Immature natural killer cell (primary cell): ENCODE measurements at places on chromosomes 3 and 15.

DNA sequence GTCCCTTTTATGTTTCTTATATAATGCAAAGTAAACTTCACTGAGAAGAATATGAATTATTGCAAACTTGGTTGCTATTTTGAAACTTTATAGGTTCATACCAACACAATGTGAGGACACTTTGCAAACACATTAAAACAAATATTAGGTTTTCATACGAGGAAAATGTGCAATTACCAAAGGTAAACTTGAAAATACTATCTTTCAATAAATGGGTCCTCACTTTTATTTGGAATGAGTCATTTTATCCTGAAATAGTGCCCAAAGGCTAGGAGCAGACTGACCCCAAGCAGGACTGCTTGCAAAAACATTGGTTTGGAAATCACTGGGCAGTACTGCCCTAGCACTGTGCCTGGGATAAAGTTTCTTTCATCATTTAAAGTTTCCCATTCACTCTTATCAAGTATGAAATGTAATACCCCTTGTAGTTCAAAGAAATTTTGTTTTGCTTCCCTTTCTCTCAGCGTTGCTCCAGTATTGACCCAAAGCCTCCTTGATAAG lies 396.5 kb downstream of the EPHA3 start:
- no peaks in the 10 kb centered on the region for H3K36me3 ChIP-seq
- no peak for DNase-seq
- no peaks in the 10 kb centered on the region for H3K4me1 ChIP-seq

DNA sequence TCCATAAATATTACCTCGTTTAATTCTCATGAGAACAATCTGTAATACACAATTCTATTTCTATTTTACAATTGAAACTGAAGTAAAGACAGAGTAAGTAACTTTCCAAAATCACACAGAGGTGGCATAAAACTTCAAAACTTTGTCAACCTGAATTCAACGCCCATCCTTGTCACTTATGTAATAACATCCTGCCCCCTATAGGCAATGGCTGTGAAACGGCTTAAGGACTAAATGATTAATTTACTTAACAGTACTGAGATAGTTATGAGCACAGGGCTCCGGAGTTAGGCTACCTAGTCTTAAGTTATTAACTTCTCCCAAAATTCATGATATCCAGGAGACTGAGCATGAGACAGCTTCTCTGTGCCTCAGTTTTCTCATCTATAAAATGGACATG lies 293.1 kb upstream of the CHRM5 start:
- no peaks in the 10 kb centered on the region for H3K36me3 ChIP-seq
- H3K27ac ChIP-seq, result no peak overlapping the region
- no peaks in the 10 kb centered on the region for H3K4me1 ChIP-seq
- no peak for DNase-seq
- H3K27me3 ChIP-seq, result peaks cover under 1% of the 10 kb centered on the region

DNA sequence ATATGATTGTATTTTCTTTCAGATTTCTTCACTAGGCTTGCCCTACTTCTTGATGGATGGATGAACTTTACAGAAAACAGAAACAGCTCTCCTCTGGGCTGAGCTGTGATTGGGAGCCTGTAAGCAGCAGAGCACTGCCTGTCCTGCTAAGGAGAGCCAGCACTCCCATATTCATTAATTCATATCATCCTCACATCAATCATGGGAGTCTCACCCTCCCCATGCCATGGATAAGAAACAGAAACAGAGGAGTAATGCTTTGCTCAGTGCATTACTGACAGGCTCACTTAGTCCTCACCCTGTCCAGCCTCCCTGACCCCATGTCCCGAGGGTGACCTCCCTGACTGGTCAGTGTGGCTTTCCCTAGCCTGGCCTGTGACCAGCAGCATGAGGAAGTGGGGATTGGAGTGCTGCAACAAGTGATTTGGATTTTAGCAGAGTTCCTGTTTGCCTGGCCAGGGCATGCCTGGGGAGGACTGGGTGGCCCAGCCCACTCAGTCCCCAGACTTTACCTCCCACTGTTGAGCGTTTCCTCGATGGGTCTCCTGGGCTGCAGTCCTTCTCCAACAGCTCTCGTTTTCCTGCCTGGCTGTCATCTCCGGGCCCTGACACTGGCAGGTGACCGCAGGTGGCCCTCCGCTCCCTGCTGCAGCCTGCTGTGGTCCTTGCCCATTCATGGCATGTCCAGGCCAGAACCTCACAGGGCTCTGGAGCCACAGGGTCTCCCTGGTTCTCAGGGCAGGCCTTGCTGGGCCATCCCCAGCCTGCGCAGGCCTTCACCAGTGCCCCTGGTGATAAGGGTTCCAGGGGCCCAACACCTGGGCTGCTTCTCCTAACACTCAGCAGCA lies 1.3 kb upstream of the TMIE start:
- H3K4me3 ChIP-seq, result no peak overlapping the region
- DNase-seq, result no peak
- H3K36me3 ChIP-seq, result no peaks in the 10 kb centered on the region
- H3K4me1 ChIP-seq, result peaks cover 16% of the 10 kb centered on the region

- H3K27me3 ChIP-seq, result no peaks in the 10 kb centered on the region
- H3K27ac ChIP-seq, result no peak overlapping the region
- no peaks in the 10 kb centered on the region for H3K4me1 ChIP-seq
- DNase-seq, result no peak
- H3K36me3 ChIP-seq, result no peaks in the 10 kb centered on the region
Observed at GRCh38 chr15:94792196-94792595, 560.8 kb downstream of the MCTP2 start.

DNA sequence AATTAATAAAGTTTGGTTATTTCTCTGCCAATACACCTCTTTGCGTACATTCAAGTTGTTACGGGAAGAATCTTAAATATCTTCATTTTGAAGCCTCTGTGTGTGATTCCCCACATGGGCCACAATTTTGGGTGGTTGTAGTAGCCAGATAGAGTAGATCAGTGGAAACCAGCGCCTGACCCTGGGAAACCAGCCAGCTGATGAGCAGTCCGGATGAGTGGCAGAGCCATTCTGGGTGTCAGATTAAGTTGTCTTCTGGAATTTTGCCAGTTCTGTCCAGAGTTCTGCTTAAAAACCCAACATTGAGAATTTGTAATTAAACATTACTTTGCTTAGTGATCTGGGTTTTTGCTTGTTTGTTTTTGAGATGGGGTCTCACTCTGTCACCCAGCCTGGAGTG lies 49.7 kb downstream of the MRPS25 start:
- H3K36me3 ChIP-seq, result peaks cover 52% of the 10 kb centered on the region
- no peaks in the 10 kb centered on the region for H3K27me3 ChIP-seq
- no peak for DNase-seq
- H3K4me3 ChIP-seq, result no peak overlapping the region
- H3K4me1 ChIP-seq, result peaks cover 1% of the 10 kb centered on the region

- peak overlapping the region; percentile 93 for H3K4me3 ChIP-seq
- peak overlapping the region; percentile 78 for H3K27ac ChIP-seq
- H3K4me1 ChIP-seq, result peaks cover 36% of the 10 kb centered on the region
Observed at GRCh38 chr3:156554515-156554841, 439 bp downstream of the SSR3 start.

DNA sequence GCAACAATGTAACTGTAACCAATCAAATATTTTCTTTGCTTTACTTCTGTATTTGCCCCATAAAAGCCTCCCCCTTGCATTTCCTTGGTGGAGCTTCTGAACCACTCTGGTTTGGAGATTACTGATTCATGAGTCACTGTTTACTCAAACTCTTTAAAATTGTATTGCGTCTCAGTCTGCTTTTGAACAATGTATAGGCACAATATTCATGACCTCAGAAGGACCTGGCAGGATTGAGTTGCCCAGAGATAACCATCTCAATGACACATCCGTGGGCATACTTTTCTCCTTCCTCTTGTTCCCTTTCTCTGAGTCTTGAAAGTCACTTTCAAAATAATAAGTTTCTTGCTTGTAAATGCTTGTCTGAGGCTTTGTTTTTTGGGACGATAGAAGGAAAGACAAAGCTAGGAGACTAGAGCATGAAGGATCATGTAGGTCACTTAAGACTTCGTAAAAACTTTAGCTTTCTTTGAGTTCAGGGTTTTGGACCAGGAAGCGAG lies 57.1 kb upstream of the POU1F1 start:
- no peaks in the 10 kb centered on the region for H3K36me3 ChIP-seq
- H3K27me3 ChIP-seq, result no peaks in the 10 kb centered on the region
- no peak overlapping the region for H3K27ac ChIP-seq
- no peak for DNase-seq
- no peaks in the 10 kb centered on the region for H3K4me1 ChIP-seq
